ENCODE measurements at places on chromosomes 7 and 10.

DNA sequence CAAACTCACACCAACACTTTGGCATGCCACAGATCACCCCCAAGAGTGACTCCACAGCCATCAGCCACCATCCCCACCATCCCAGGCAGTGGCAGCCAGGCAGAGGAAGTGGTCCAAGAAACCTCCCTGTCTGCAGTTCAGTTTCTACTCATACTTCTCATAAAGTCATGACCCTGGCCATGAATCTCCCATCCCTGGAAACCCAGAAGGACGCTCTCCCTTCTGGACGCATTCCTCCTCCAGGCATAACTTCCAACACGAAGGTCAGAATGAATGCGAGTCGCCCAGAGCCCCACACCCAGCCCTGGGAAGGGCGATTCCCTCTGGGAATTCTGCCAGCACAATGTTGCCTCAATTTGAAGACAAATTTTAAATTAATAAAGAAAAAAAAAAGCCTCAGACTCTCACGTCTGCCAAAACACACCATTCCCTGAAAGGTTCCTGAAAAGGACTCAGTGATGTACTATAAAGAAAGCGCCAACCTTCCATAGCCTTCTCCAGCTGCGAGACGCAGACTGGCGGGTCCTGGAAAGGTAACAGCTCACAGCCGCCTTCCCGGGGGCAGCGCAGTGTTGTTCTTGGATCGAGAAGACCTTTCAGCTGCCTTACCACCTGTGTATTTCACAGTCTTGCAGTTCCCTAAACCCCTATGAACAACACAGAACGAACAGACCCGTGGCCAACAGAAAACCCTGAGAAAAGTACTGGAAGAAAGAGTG is 307.6 kb downstream of the FRMD4A start:
- no peak for DNase-seq

- DNase-seq: peak; percentile 28
Observed at GRCh38 chr10:2978111-2978510, 89.2 kb upstream of the PFKP start.

GRCh38 chr10:98488669-98489430 is 42.1 kb upstream of the HPS1 start:
- no peak for DNase-seq

- no peak for DNase-seq
Observed at GRCh38 chr7:116706668-116707126, 34.7 kb downstream of the MET start.

- no peak for DNase-seq
Observed at GRCh38 chr10:35043796-35044344, 46.3 kb downstream of the CUL2 start.

DNA sequence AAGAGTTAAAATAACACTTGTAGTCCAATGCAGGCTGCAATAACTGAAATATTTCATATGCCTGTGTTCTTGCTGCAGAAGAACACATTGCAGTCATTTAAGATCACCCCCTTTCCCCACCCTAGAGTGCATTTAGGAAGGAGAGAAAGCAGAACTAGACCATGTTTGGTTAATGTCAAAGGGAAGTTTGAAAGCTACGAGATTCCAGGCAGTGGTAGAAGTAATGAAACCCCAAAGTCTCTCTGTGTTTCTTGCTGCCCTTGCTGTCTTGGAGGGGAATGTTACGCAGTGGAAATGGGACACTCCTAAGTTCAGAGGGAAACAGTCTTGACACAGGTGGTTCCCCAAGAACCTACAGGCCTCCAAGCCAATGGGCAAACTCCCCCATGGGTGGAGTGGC is 242.9 kb downstream of the PTEN start:
- DNase-seq: no peak

- no peak for DNase-seq
Observed at GRCh38 chr7:27106181-27106900, 3.9 kb upstream of the HOXA2 start.

- no peak for DNase-seq
Observed at GRCh38 chr10:113045147-113046055, 95.4 kb downstream of the TCF7L2 start.

DNA sequence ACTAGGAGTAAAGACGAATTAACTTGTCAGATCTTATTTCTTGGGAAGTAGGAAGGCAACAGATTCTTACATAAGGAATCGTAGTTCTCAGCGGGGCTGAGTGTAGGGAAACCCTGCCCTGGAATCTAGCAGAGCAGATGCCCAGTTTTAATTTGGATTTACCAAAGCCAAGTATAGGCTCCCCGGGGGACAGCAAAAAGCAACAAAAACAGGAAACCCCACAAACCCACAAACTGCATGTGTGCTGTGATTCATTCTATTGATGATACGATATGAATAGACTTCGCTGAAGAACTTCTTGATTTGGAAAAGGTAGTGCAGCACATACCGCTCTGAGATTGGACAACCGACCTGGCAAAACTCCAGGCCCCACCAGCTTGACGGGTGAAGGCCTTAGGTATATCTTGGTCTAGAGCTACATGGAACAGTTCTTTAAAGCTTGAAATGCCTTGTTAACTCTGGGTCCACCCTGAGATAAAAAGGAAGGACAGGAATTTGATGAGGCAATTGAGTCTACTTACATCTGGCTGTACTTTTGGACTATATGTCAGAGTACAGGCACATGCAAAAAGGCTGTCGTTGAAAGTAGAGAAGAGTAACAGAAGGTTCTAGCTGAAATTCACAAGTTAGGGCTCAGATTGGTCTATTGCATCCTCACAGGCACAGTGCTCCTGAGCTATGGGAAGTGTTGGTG is 49.1 kb downstream of the STRA8 start:
- DNase-seq: no peak

DNA sequence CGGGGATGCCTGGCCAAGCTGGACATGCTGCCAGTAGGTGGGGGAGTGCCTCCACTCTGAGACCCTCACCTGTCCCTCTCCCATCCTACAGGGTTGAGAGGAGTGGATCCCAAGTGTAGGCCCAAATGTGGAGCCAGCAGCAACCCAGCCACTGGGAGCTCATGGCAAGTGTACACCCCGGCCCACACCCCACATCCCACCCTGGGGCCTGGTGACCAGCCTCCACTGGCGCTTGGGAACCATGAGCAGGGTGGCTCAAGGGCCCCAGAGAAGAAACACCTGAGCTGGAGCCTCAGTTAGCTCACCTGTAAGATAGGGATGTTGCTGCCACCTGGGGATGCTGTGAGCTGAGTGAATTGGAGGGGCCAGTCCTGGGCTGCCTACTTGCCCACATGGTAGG is 10.4 kb upstream of the RET start:
- DNase-seq: no peak

DNA sequence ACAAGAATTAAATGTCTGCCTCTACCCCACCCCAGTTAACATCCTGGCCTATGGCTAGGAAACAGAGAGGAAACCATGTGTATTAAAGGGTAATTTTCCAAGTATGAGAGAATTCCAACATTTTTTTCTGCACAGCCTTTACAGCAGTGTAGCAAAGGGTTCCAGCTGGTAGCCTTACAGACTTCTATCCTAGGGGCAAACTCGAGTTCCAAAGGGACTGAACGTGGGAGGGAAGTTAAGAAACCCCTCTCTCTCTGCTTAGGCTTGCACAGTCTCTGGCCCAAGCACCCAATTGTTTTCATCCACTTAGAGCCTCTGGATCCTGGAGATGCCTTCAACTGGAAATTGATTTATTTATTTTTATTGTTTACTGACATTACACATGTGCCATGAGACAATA is 60.3 kb downstream of the SLC16A12 start:
- no peak for DNase-seq

GRCh38 chr7:69550991-69551390 is 47.3 kb upstream of the AUTS2 start:
- DNase-seq: no peak

- no peak for DNase-seq
Observed at GRCh38 chr7:151381348-151382078, 28.3 kb downstream of the WDR86 start.

DNA sequence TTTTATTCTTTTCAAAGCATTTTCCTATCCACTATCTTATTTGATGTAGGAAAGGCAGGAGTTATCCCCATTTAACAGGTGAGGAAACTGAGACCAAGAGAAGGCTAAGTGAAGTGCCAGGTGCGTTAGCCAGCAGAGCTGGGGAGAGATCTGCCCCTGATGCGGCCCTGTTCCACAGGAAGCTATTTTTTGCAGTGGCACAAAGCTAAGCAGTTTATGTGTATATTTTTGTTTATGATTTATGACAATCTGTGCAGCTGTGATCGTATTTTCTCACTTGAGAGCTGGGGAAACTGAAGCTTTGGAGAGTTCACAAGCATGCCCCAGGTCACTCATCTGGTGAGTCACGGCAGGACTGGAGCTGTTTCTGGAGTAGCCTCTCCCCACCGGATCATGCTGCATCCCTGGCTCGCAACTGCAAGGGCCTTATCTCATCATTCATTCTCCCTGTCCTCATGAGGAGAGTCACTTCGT is 38.8 kb downstream of the SLC29A3 start:
- peak; percentile 83 for DNase-seq

- DNase-seq: peak; percentile 44
Observed at GRCh38 chr7:74617180-74617744, 40.3 kb upstream of the GTF2I start.

GRCh38 chr7:5776894-5777660 is 4.4 kb downstream of the RNF216 start:
- DNase-seq: no peak

DNA sequence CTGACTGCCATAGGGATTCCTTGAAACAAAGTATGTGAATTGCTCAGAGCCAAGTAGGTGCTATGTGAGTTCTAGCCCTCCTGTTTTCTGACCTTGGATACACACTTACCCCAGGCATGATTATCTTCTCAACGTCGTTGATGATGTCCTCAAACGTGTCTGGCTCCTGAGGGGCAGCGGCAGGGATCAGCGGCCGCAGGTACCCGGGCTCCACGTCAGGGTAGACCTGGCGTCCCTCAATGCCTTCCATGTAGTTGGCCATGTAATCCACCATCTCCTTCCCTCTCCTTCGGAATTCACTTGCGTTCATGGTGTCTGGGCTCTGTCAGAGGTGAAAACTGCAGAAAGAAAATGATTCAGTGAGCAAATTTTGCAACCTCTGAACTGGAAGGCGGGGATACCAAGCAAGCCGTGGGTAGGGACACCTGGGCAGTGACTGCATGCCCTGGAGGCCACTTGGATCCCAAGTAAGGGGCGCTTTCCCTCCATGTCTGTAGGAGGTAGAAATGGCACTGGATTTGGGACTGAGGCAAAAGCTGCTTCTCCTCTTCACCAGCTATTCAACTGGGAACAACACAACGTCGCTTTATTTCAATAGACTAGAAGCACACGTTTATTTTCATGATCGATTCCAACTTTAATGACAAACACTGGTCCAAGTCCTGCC is 21.3 kb downstream of the DDC start:
- DNase-seq: no peak

DNA sequence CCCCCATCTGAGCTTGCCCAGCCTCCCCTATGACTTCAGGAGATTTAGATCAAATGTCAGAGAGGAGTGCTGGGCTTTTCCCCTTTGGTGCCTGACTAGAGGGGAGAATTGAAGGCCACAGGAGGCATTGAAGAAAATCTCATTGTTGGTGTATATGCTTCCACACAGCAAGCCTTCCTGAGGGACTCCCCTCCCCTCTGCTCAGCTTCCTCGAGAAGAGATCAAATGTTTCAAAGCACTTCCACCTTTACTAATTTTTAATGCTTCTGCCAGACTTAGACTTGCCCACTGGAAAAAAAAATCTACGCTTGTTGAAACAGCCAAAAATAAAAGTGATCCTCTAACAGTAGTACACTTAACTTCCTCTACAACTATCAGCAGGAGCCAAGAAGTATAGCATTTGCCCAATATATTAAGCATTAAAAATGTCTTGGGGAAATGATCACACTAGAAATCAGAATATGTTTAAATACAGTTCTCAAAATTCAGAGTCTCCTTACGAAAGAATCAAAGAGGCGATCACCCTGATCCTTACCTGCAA is 79.3 kb downstream of the FZD1 start:
- no peak for DNase-seq

- DNase-seq: peak; percentile 61
Observed at GRCh38 chr10:43137717-43138020, 576 bp upstream of the CSGALNACT2 start.

DNA sequence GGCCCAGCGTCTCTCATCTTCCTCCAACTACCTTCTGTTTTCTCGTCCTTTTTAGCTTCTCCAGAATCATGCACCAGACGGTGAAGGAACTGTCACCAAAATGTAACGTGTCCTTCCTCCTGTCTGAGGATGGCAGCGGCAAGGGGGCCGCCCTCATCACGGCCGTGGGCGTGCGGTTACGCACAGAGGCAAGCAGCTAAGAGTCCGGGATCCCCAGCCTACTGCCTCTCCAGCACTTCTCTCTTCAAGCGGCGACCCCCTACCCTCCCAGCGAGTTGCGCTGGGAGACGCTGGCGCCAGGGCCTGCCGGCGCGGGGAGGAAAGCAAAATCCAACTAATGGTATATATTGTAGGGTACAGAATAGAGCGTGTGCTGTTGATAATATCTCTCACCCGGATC is 15.8 kb downstream of the TACR2 start:
- no peak for DNase-seq

DNA sequence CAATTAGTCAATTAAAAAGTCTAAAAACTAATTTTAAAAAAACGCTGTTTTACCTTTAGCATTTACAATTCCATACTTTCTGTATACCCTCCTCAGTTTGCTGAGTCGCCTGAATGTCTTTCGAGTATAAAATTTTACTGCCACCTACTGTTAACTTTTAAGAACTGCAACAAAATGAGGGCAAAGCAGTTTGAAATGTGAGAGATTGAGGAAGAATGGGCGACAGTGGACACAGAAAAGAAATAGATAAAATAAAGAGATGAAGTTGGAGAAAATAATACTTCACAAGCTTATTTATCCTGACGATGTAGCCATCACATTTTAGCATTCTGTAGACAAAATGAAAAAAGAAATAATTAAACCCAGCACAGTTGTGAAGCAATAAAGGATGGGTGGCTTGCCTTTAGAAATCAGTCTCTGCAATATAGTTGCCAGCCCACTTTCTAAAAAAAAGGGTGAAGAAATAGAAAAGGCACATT is 110.8 kb upstream of the PTN start:
- peak; percentile 60 for DNase-seq

DNA sequence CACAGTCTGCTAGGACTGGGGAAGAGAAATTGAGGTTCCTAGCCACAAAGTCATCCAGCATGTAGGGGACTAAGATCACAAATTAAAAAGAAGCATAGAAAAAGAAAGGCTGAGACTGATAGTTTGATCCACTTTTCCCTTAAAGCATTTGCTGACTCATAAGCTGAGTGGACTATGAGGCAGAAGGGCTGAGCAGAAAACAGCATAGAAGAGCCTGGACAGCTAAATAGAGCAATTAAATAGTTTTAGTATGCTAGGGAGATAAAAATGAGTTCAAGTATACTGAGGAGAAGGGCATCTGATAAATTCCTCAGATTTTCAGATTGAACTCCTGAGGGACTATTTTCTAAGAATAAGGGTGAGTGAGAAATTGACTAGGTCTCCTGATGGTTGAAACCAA is 155.9 kb upstream of the EGR2 start:
- DNase-seq: no peak

Data from K562 (cell line).